ENCODE measurements at places on chromosomes 3 and 15. TPM values are rescaled to one million over a fixed set of nuclear protein-coding genes. Genes with fewer than 3 reads are reported as not detected.

The HRH1 gene
- 3.2 TPM for total RNA-seq

The CNTN4 gene
- not detected for total RNA-seq

The CHRNA5 gene
- total RNA-seq: 6.4 TPM

The CHRM5 gene
- not detected for total RNA-seq

The SAMD7 gene
- total RNA-seq: not detected

The ROPN1B gene
- total RNA-seq: not detected

The ZNF620 gene
- 2.0 TPM for total RNA-seq

The MESP2 gene
- total RNA-seq: 0.42 TPM

The CTXN2 gene
- total RNA-seq: not detected

The RNF7 gene
- total RNA-seq: 97.0 TPM

The CCR9 gene
- not detected for total RNA-seq

The STAB1 gene
- total RNA-seq: not detected

The ARIH1 gene
- total RNA-seq: 27.9 TPM

The HTR3E gene
- total RNA-seq: not detected

The ONECUT1 gene
- not detected for total RNA-seq

The CNTN3 gene
- total RNA-seq: 0.56 TPM

The GASK1A gene
- total RNA-seq: 0.07 TPM

The CRTAP gene
- 145 TPM for total RNA-seq

The GOLGA8G gene
- not detected for total RNA-seq

The CDHR4 gene
- total RNA-seq: not detected

The TM4SF18 gene
- not detected for total RNA-seq

The TRANK1 gene
- 0.60 TPM for total RNA-seq

The BCL2A1 gene
- 0.35 TPM for total RNA-seq

The IDH3A gene
- 54.6 TPM for total RNA-seq

The ADGRG7 gene
- not detected for total RNA-seq

The VIPR1 gene
- total RNA-seq: 6.6 TPM

The XPC gene
- 28.3 TPM for total RNA-seq

The GOLGA6L7 gene
- not detected for total RNA-seq

The EXD1 gene
- not detected for total RNA-seq

The GP9 gene
- not detected for total RNA-seq

The SLC6A11 gene
- total RNA-seq: 0.35 TPM

The SV2B gene
- not detected for total RNA-seq

The CCR4 gene
- not detected for total RNA-seq

The KIF15 gene
- total RNA-seq: 6.9 TPM

The ALDH1A3 gene
- 494 TPM for total RNA-seq

Measured in airway epithelial cell (primary cell).